ENCODE measurements at places on chromosomes 7 and 10.

GRCh38 chr10:133127291-133128125 is 32.5 kb upstream of the KNDC1 start:
- peak; percentile 81 for DNase-seq

DNA sequence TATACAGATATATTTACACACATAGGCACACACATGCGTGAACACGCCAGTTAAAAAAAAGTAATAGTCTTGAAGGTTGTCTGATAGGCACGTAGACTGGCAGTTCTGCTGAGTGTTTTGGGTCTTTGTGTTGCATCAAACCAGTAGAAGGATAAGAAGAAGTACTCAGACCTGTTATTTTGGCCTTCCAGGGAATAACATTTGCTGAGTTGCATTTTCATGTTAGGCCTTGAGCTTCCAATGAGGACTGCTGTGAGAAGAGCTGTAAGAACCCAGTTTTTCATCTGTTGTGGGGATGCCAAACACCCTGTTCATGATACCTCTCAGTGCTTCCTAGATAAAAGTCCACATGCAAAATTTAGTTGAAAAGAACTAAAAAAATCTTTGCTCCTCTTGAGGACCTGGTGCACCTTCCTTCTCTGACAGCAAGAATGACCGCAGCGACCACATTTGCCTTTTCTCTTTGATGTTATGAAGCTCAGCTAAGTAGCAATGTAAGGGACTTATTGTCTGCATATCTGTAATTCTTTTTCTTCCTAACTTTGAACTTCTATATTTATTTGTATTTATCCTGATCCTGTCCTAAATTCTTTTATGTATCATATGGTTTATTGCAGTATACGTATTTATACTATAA is 27.2 kb downstream of the HIPK2 start:
- DNase-seq, result peak; percentile 34

DNA sequence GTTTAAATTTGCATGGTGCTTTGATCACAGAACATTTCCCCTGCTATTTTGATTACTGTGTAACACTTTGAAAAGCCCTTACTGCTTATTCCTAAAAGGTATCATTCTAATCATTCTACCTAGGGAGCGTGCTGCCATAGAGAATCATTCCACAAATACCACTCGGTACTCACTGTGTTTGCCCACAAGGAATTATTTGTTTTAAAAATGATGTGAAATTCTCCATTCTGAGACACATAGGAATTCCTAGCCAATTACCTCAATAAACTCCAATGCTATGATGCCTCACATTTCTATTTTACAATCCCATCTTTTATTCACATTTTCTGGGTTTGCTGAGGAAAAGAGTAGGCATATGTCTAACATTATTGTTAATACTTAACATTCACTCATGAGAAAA is 16.2 kb upstream of the TES start:
- DNase-seq, result no peak

GRCh38 chr7:42700406-42701327 is 211.2 kb downstream of the C7orf25 start:
- no peak for DNase-seq

GRCh38 chr7:94391726-94392392 is 2.8 kb upstream of the COL1A2 start:
- no peak for DNase-seq

GRCh38 chr10:23975431-23975830 is 233.5 kb upstream of the KIAA1217 start:
- DNase-seq, result no peak

GRCh38 chr10:97759158-97759887 is 12.5 kb downstream of the SFRP5 start:
- DNase-seq, result peak; percentile 73

DNA sequence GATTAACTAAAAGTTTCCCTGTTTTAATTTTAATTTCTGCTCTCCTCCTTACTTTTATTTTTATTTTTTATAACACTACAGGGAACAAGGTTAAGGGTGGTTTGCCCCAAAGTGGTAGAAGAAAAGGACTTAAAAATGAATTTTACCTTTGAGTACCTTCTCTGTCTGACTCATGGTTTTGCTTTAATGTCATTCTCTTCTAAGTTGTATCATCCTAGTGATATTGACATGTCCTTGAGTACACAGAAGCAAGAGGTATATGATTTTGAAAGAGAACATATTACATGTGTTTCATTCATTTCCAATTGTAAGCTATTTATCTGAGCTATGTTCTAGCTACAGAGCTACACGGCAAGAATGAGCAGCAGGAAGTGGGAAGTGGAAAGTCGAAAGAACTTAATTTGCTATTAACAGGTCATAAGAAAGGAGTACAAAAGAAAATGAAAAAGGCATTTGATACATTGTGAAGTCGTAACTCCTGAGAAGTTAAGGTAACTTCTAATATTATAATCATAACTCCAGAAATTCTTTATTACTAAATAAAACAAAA is 112.5 kb downstream of the SEMA3A start:
- DNase-seq, result no peak

DNA sequence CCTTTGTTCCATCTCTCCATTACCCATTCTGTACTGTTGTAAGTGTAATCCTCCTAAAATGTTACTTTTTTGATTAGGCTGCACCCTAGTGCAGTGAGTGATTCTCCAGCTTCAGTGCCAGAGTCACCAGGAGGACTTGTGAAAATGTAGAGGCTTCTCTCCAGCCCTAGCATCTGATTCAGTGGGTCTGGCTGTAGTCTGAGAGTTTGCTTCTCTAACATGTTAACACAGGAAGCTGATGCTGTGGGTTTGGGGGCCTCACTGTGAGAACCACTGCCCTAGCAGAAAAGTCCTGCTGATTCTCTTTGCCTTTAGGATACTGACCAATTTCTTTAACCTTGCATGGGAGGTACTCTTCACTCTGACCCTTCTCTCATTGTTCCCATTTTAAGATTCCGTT is 24.4 kb downstream of the CSGALNACT2 start:
- no peak for DNase-seq

DNA sequence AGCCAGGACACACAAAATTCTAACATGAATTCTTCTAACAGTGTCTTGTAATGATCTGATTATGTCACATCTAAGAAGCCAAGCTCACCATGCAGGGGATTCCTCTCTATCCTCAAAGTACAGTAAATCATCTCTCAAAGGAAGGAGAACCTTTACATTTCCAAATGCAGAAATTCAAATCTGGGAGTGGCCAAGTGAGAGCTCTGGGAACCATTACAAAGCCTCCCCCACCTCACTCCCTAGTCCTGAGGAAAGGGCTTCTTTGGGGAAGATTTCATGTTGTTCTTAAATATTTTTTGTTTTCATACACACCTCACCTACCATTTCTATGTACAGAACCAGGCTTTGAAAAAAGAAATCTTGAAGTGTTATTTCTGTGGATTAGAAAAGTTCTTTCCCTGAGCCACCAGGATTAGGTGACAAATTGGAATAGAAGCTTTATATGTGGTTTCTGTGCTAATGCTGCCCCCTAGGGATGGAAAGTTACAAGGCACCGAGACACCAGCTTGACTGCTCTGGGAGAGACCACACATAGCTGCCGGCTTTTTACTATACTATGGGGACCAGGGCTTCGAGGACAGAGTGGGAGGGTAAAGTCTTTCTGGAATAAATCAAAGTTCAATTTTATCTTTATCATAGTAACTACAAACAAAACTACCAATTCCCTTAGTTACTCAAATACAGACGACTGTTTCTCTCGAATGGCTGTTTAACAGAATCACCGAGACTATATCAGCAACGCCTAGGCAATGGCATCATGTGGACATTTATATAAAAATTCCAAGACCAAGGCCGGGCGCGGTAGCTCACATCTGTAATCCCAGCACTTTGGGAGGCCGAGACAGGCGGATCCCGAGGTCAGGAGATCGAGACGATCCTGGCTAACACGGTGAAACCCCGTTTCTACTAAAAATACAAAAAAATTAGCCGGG is 116.1 kb downstream of the RNF216 start:
- peak; percentile 74 for DNase-seq

DNA sequence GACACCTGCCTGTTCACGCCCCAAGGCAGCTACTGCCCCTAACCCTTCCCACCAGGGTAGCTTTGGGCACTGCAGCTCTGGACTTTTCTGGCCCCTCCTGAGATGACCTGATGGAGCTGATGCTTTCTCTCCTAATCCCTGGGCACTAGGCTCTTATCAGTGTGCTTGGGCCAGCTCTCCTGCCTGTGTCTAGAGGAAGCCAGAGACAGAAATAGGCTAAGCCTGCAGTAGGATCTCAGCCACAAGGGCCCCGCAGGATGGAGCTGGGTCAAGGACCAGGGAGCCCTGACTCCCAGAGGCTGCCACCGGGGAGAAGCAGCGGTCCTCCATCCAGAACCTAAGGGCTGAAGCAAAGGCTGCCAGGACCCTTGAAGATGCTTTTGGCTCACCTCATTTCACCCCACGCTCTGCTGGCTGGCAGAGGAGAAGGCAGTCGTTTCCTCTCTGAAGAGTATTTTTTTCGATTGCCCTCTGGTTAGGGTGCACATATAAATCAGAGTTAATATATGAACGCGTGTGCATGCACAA is 580.8 kb downstream of the GALNT17 start:
- DNase-seq, result no peak

DNA sequence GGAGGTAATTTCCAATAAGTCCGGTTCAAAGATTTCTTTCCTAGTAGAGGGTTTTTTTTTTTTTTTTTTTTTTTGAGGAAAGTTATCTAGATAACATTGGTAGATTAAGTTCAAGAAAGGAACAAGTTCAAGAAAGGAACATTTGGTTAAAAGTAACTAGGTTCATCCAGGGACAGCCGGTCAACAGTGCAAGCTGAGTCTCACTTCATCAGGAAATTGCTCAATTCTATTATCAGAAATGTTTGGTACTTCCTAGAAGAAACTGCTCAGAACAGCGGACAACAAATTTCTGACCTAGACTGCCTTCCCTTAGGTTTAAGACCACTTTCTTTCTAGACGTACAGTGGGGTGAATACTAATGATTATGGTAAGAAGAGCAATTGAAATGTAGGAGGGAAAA is 3.7 kb upstream of the IL2RA start:
- peak; percentile 21 for DNase-seq

- no peak for DNase-seq
Measured at GRCh38 chr7:18771834-18772566, 276.5 kb downstream of the HDAC9 start.

DNA sequence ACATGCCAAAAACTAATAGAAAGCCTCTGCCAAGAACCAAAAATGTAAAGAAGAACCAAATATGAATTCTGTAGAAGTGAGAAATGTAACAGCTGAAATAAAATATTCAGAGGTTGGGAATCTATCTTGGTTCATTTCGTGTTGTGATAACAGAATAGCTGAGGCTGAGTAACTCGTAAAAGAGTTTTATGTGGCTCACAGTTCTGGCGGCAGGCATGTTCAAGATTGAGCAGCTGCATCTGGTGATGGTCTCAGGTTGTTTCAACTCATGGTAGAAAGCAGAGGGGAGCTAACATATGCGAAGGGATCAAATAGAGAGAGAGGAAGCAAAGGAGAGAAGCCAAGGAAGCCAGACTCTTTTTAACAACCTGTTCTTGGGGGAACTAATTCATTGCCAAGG is 717.2 kb downstream of the TNS3 start:
- no peak for DNase-seq

DNA sequence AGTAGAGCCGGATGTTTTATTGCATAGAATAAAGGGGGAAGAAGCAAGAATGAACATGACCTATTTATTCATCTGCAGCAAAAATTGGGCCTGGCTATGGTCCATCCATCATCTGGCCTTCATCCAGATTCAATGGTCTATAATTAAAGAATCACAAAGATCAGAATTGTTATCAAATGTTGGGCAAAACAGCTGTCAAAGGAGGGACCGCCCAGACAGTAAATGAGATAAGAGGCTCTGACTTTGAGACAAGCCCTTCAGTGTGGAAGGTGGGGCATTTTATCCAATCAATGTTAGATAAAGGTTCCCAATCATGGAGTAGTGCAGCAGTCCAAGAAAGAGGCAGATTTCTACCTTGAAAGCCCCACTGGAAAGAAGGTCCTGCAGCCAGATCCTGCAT is 153.5 kb downstream of the PARD3 start:
- no peak for DNase-seq

DNA sequence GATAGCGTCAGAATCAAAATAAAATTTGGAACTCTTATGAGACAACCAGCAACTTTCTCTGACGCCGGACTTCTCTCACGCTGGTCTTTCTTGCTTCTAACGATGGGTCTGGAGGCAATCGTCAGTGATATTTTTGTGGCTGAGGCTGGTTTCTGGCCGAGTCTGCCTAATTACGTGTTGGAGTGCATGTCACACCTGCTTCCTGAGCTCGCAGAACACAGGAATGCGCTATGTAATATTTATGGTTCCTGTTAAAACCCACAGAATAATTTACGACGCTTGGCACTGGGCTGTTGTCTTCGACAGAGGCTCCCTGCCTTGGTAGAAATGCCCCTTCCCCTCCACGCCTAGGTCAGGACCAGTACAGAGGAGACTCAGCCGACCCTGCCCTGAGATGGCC is 64.9 kb downstream of the NPTX2 start:
- DNase-seq, result no peak

GRCh38 chr7:42262964-42263363 is 26.0 kb upstream of the GLI3 start:
- no peak for DNase-seq

DNA sequence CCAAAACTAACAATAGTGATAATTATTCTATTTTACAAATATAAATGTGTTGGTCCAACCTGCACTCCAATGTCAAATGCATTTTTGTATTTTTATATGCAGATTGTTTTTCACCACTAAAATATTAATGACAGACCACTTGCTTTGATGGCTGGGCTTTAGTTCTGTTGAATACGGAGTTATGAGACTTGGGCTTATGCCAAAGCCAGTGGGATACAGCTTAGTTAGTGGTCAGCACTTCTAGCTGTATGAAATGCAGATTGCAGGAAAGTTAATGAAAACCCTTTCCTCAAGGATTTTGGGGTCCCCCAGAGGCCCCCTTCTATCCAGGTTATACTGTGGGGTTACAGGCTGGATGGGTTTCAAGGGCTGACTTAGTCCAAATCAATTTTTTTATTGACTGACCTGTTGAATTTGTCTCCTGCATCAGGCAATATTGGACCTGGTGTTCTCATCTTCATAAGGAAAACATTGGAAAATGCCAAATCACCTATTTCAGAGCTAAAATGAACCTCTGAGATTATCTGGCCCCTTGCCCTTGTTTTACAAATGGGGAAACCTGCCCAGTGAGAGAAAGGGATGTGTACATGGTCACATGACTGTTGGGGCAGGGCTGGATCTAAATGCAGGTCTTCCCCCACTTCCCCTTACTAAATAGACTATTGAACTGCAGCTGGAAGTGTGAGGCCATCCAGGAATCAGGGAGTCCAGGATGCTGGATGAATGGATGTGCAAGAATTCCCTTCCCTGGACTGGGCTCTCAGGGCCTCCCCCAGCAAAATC is 1085.3 kb downstream of the KCNMA1 start:
- DNase-seq, result no peak

Data from activated CD4-positive, alpha-beta T cell treated with anti-CD3 and anti-CD28 coated beads for 36 hours (primary cell).